NCI-H526 treated with DMSO at 0.1 percent for 48 hours (cell line): ENCODE measurements at places on chromosomes 3 and 15.

- no peak for DNase-seq
Observed at GRCh38 chr3:140546649-140547048, 131.2 kb upstream of the TRIM42 start.

DNA sequence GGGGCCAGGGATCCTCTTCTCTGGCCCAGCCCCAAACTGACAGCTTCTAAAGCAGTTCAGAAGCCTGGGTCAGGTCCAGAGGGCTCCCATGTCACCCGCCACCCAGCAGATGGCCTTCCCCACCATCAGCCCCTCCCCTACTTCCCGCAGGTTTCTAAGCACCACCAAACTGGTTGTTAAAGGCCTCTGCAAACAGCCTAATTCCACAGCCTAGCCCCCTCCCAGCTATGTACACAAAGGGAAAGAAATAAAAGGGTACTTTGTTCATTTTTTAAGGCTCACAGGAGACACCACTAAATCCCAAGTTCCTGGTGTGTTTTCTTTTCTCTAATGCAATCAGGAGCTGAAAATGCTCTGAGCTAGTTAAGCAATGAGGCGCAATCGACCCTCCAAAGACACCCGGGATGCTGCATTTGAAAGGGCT, 30.6 kb downstream of the PLCH1 start:
- peak; percentile 62 for DNase-seq

DNA sequence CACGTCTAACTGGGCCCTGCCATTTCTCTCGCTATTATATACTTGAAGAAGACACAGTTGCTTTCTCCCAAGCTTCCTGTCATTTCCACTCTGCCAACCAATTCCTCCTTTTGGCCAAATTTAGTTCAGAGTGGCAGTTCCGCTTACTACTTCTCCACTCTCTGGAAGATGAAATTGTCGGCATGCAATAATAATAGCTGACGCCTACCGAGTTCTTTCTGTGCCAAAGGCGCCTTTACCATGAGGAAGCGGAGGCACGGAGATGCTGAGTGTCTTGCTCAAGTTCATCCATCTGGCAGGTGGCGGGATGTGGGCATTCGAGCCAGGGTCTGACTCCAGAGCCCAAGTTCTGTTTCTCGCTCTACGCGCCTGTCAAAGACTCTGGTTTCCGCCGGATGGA, 14.6 kb upstream of the NRROS start:
- no peak for DNase-seq

DNA sequence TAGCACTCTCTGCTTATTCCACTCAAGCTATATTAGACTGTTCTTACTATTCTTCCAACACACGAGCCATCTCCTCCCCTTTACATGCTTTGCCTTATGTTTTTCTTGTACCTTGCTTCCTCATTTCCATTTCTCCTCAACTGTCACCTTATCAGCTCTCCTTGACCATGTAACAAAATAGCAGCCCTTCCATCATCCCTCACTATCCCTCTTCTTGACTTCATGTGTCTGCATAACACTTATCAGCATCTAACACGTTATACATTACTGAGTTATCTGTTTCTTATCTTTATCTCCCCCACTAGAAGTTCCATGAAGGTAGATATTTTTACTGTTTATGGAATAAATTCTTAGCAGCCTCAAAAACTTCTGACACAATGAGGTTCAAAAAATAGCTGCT, 45.3 kb downstream of the TRPM7 start:
- no peak for DNase-seq

- no peak for DNase-seq
Observed at GRCh38 chr3:69925506-69925905, 74.0 kb upstream of the SAMMSON start.

GRCh38 chr3:99648516-99648915, 10.1 kb downstream of the COL8A1 start:
- no peak for DNase-seq

- DNase-seq, result no peak
Observed at GRCh38 chr3:106946866-106947265, 430.4 kb upstream of the CCDC54 start.

- no peak for DNase-seq
Observed at GRCh38 chr3:9349321-9350117, 13.3 kb upstream of the THUMPD3 start.

DNA sequence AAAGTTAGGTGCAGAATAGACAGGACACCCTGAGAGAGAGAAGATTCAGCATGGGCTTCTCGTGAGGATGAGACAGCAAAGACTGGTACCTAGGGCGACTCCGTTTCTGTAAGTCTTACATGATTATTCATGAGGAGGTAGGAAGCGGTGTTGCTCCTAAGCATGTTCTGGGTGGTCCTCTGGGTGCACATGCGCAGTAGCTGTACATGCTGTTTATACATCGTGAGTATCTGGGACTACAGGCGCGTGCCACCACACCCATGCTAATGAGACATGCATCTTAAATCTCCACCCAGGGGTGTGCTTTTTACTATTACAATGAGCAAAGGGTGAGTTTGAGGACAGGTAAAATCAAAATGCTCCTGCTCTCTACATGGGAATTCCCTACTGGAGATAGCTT, 12.3 kb downstream of the ALPK3 start:
- DNase-seq, result no peak

DNA sequence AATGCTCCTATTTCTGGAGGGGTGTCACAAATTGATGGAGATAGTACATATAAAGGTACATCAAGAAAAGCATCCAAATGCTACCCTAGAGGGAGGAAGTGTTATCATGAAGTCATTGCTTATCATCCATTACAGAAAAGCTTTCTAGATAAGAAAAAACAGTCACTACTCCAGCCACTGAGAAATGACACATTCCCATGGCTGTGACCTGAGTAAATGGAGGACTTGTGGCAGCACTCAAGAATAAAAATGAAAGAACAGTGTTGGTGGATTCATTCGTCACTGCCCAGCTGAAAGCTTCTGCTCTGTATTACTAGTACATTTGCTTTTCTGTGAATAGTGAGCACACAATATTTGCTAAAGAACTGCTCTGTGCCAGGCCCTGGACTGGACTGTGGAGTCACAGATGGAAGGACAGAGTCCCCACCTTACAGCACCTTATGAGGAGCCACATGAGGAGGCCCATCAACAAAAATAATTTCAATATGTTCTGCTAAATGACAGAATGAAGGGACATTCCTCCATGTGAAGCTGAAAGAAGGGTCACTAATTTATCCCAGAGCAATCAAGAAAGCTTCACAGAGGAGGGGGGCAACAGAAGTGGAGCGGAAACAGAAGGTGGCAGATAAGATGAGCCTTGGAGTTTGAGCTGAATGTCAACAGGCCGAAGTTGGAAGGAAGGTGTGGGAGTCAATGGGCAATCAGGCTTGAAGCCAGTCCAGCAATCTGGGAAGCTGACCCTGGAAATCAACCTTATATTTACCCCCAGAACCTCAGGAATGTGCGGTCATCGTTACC, 343.5 kb upstream of the TRIM42 start:
- DNase-seq, result no peak

DNA sequence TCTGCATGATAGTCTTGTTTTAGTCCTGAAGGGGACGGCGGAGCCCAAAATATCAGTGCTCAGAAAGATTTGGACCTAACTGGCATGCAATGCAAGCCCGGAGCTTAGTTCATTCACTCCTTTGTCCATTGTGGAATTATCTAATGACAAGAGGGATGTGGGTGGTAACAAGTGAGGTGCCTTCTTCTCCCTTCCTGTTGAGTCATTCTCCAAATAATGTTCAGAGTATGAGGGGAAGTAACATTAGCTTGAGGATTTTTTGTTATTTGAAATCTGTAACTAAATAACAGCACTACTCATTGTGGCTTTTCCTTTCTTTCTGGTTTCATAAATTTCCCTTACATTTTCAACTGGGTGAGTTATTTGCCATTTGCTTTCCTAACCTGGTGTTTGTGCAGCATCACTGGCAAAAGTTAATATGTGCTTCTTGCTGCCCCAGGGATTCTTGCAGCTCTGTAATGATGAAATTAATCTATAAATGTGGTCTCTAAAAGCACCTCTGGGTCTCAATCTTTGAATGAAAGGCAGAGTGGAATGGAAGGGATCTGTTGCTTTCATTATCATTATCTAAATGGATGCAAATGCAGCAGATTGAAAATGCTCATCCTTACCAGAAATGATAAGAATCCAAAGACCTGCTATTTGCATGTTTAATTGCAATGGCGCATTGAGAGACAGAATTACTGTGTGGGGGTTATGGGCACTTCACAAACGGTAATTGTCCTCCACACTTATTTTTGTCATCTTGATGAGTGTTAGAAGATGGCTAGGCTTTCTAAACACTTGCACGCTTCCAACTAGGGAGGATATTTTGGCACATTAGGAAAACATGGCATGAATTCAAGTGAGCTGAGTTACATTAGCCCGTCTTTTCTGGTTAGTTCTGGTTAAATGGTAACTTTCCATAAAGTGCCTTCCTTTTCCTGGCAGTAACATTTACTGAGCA, 89.9 kb upstream of the MITF start:
- no peak for DNase-seq

DNA sequence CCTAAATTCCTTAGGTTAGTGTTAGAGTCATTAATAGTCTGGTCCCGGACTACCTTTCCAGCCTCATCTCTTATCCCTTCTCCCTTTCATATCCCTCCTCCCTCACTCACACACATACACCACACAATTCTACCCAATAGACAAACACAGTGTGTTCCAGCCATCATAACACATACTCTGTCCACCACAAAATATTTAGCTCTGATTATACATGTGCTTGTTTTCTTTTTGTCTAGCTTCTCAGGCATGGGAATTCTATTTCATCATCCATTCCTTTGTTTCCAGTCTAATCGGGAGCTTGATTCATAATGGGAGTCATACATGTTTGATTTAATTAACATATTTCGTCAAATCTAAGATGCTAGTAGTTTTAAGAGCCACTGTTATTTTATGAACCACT, 161.8 kb upstream of the BFSP2 start:
- no peak for DNase-seq

DNA sequence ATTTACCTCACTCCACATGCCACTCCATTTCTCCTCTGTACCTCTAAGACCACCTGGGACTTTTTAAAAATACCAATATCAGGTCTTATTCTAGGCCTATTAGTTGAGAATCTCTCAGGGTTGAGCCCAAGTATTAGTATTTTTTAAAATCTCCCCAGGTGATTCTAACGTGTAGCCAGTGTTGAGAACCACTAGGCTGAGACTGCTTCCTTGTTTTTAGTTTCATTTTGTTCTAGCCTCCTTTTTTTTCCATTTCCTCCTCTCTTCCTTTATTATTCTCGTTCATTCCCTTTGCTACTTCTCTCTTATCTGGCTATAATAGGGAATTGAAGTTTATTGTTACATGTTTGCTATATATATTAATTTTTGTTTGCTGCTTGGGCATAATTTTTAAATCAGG, 217.8 kb upstream of the CD96 start:
- DNase-seq, result no peak

DNA sequence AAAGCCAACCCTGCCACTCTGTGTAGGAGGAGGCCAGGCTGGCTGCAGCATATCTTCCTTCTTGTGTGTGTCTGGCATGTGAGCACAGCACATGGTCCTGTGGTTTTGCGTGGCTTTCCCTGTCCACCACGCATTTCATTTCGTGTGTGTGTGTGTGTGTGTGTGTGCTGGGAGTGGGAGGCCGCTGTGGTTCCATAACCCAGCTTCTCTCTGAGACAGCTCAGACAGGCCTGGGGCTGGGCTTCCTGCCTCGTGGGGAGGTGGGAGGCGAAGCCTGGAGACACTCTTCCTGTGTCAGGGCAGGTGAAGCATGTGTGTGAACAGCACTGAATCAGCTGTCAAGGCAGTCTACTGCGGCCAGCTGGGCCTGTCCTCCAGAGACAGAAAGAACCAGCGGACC, 16.0 kb upstream of the MRPS22 start:
- no peak for DNase-seq

DNA sequence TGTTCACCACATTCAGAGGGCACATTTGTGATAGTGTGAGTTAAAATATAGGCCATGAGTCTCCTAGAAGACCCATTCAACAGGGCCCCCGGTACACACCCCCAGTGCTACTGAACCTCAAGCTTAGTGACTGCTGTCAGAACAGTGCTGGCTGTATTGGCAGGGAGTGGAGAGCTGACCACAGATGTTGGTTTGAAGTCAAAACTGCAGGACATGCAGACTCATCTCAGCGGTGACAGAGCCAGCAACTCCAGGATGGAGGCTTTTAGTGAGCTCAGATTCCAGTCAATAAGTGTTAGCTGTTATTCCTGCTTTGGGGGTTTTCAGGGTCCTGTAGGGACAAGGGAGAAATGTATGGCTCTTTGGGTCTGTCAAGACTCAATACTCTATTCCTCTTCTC, 29.1 kb downstream of the PRR20G start:
- DNase-seq, result no peak
